Stimulated activated CD8-positive, alpha-beta memory T cell treated with anti-CD3 and anti-CD28 coated beads, Interleukin-7, amount 100 ng/mL, for 24 hours (primary cell): ENCODE measurements at places on chromosomes 16 and 17.

DNA sequence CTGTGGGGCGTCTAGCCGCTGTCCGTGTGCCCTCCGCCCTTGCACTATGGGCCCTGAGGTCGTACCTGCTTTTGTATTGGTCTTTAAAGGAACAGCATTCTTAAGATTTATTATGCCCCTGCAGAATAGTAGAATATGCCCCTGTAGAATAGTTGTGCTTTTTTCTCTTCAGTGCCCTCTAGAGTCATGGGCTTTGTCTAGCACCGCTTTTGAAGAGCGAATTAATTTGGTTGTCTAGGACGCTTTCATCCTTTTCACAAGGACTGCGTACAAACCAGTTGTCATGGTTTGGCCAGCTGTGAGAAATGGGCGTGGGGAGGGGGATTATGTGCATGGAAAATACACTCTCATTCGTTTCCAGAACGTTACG lies 621 bp downstream of the CEP95 start:
- DNase-seq: no peak

DNA sequence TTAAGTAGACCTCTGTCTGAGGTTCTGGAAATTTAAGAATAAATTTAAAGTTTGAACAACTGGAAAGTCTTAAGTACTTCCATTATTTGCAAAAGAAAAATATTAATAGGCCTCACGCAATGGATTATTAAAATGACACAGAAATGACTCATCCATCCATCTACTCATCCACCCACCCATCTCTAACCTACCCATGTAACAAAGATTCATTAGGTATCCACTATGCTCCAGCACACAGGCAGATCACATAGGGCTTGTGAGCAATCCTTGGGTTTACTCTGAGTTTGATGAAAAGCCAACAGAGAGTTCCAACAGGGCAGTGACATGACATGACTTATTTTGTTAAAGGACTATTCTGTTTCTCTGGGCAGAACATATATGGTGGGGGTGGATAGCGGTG lies 93.3 kb downstream of the HELZ start:
- no peak for DNase-seq

- DNase-seq: no peak
These were observed 37.1 kb upstream of the FOXJ1 start for GRCh38 chr17:76178124-76178523.

GRCh38 chr16:19698480-19699465 lies 19.3 kb downstream of the KNOP1 start:
- no peak for DNase-seq

DNA sequence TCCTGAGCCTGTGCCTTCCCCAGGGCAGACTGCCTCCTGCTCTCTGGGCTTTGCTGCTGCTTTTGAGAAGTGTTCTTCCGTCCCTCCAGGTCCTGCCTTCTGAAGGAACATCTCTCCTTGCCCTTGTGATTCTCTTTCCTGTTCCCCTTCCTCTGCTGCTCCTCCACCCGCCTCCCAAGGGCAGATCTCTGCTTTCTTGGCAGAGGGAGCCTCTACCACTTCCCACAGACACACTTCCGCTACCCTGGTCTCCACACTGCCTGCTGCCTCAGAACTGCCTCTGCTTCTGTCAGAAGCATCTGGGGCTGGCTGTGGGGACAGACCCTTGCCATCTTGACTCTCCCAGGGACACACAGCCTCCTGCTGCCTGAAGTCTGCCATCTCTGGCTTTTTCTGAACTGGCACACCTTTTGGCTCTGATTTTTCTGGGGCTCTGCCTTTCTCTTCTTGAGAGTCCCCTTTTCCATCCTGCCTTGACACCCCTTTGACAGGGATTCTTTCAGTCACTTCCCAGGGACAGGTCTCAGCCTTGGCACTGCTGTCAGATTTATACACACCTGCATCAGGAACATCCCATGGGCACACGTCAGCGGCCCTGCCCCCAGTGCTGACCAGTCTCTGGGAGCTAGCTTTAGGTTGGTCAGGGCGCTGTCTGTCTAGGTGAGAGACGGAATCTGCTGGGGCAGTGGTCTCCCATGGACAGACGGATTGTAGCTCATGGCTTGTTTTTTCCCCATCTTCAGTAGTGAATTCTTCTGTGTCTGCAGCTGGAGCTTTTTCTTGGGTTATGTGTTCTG lies 16.6 kb downstream of the GPR179 start:
- DNase-seq: no peak

DNA sequence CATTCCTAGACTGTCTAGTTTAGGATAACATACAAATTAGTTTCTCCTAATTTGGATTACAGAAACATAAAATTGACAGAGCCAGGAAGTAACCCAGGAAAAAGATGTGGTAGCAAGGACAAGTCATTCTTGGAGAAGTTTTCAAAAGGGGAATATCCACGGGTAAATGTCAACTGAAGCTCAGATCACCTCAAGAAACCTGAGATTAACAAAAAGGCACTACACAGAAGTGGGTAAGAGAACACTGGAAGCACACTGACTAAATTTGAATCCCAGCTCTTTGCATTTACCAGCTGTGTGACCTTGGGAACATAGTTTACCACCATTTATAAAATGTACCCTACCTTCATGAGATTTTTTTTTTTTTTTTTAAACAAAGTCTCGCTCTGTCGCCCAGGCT lies 39.4 kb downstream of the TRAF4 start:
- no peak for DNase-seq

DNA sequence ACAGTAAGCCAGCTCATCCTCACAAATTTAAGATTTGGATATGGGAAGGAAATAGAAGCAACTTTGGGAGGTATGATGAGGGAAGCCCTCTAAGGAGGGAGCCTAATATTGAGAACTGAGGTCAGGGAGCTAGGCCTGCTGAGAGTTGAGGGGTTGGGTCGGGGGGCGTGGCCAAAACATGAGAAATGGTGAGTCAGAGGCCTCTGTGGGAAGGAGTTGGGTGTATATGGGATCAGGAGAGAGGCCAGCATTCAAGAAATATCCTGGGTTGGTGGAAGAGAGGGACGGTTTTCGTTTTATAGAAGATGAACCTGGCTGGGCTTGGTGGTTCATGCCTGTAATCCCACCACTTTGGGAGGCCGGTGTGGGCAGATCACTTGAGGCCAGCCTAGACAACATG lies 48.4 kb downstream of the CLEC16A start:
- no peak for DNase-seq

DNA sequence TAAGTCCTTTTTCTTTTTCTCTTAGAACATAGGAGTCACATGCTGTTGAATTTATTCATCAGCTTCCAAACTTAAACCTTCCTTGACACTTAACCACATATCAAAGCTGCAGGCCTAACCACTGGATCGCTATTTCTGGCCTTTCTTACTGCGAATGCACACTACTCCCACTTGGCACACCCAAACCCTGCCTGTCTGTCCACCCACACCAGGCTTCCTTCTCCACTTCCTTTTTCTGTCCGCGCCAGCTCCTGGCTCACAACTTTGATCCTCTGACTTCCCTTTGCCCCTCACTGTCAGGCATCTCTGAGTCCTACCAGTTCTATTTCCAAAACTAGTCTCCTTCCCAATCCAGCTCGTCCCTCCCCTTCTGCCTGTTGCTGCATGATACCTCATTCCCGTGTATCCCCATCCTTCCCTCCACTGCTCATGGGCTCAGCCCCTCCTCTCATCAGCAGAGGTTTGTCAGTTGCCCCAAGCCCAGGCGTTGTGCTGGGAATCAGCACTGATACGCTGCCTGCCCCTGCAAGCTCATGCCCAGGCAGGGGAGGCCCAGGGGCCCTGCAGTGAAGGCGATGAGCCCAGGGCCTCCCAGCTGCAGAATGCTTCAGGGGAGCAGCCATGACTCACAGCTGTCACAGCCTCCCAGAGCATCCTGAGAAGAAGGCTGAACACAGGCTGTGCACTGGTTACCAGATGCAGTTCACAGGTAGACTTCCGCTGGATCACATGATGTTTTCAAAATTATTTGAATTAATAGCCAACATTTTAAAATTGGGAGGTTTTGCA lies 179.8 kb downstream of the KATNIP start:
- no peak for DNase-seq

- DNase-seq: no peak
These were observed 17.8 kb downstream of the DOC2B start for GRCh38 chr17:163514-164098.

DNA sequence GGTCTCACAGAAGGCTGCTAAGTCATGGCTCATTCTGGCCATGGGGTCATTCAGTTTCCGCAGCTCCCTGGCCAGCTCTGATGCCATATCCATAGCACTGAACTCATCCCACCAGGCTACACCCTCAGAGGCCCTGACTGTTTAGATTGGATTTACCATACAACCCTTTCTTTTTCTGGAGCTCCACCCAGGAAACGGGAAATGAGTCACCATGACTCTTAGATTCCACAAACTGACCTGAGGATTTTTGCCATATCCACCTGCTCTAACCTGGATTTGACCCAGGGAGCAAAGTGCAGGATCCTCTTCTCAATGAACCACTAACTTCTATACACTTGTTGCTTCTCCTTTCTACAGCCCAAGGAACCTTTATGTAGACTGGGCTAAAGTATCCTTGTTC lies 20.3 kb upstream of the CALB2 start:
- DNase-seq: no peak

DNA sequence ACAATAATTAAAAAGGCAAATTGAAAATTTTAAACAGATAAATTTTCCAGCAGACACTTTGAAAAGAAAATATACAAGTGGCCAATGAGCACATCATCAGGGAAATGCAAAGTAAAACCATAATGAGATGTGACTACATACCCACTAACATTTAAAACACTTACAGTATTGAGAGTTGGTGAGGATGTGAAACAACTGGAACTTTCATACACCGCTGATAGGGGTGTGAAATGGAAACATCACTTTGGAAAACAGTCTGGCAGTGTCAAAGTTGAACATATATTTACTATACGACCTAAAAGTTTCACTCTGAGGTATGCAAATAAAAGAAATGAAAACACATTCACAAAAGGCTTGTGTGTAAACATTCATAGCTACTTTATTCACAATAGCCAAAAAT lies 94.0 kb upstream of the GNAO1 start:
- no peak for DNase-seq

GRCh38 chr17:19346351-19347255 lies 15.9 kb downstream of the B9D1 start:
- no peak for DNase-seq

DNA sequence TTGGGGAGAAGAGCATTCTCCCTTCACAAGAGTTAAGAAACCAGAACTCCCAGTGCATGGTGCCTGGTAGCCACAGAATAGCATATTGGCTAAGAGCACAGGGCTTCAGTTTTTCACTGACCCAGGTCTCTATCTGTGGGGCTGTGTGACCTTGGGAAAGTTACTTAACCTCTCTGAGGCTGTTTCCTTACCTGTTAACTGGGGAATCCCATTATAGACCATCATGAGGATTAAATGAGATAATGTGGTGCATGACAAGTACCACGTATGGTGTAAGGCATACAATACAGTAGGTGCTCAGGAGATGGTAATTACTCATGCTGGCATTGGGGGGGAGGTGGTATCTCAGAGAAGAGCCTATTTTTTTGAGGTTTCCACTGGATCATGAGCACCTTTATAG lies 33.6 kb downstream of the BEAN1 start:
- no peak for DNase-seq

DNA sequence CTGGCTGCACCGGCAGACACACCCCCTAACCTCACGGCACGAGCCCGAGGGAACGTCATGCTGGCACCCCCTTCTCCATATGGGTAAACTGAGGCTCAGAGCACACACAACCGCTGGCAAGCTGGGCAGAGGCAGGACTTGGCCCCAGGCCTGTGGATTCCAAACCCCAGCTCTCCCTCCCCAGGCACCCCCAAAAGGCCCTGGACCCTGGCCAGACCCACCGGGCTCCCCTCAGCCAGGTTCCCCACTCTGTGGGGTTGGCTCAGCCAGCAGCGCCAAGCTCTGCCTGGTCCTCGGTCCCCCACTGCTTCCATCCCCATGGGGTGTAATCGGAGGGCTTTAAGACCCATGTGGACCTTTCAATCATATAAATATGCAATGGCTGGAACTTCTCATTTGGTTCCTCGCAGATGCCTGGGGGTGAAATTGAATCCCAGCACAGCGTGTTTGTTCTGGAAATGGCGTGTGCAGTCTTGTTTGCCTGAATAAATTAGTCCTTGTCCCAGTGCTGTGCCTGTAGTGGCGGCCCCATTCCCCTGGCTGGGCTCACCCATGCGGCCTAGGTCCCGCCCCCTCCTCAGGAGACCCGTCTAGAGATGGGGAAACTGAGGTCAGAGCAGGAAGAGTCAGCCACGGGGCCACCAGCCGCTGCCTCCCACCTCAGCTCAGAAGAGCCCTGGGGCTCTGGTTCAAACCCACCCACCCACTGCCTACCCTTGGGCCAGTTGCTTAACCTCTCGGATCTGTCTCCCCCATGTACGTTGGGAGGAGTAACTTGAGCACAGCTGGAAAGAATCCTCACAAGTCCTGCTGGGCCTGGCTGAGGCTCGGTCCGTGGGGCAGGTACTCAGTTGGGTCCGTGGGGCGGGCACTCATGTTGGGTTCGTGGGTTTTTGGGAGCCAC lies 57.3 kb downstream of the ZFPM1 start:
- no peak for DNase-seq
